Activated CD8-positive, alpha-beta memory T cell treated with anti-CD3 and anti-CD28 coated beads for 4 hours (primary cell): ENCODE measurements at places on chromosomes 1 and 21.
A peak's percentile ranks its signal among the peaks of the same experiment; 100 is the strongest.

GRCh38 chr1:156502894-156503697 lies 2.5 kb upstream of the MEF2D start:
- DNase-seq: no peak

- DNase-seq: no peak
Observed at GRCh38 chr1:207964195-207964966, 53.5 kb upstream of the CD34 start.

DNA sequence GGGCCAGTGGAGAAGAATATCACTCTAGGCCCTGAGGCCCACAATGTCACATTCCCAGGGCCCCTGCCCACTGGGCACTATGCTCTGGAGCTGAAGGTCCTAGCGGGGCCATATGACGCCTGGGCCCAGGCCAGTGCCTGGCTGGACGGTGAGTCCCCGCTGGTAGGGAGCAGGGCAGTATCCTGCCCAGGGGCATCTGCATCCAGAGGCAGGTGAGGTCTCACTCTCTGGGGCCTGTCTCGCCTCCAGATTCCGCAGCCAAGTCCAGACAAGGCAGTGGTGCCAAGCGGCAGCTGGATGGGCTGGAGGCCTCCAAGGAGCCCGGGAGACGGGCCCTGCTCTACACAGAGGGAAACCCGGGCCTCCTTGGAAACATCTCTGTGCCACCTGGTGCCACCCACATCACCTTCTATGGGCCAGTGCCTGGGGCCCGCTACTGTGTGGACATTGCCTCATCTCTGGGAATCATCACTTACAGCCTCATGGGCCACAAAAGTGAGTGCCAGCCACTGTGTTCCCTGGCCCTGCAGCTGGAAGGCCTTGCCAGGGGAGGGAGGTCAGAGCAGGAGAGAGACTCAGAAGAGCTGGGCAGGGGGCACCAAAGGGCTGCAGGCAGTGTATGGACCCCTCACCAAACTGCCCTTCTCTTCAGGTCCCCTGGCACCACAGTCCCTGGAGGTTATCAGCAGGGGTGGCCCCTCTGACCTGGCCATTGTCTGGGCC lies 11.1 kb upstream of the PTPN7 start:
- no peak for DNase-seq

DNA sequence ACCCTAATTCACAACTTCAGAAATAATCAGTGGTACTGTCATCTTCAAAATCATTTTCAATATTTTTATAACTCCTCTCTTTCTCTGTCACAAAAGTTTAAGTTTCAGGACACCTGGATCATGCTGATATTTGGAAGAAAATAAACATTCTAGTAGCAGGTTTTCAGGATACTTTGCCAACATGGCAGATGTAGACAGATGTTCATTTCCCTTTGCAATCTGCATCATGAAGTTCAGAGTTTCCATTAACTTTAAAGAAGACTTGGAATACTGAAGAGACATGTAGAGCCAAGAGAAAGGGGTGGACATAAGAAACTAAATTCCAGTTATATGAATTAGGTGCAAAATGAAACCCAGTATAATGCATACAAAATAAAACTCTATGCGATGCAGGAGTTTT lies 218.1 kb downstream of the USH2A start:
- DNase-seq: no peak

DNA sequence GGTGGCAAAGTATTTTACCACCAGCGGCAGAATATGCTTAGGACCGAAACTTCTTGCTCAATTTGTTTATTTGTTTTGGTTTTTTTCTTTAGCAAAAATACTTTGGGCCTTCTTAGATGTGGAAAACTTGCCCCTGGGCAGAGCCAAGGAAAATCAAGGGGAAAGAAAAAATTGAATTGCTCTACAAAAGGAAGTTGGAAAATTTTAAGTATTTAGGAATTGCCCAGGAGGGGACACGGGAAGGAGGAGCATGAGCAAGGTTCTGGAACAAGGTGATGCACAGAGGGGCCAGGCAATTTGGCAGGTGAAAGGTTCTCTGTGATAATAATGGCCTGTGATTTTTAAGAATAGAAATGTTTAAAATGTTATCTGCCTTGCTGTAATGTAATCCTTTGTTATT lies 28.6 kb downstream of the SGIP1 start:
- no peak for DNase-seq

GRCh38 chr1:110086961-110087360 lies 16.5 kb upstream of the ALX3 start:
- no peak for DNase-seq

GRCh38 chr21:17495680-17496079 lies 17.2 kb upstream of the CXADR start:
- no peak for DNase-seq

- DNase-seq: no peak
Observed at GRCh38 chr1:235875036-235875597, 8.4 kb upstream of the LYST start.

GRCh38 chr1:219041818-219042217 lies 131.9 kb upstream of the LYPLAL1 start:
- no peak for DNase-seq

GRCh38 chr1:99645203-99645602 lies 710 bp upstream of the PALMD start:
- DNase-seq: no peak

GRCh38 chr1:236307435-236307834 lies 25.7 kb upstream of the ERO1B start:
- no peak for DNase-seq

DNA sequence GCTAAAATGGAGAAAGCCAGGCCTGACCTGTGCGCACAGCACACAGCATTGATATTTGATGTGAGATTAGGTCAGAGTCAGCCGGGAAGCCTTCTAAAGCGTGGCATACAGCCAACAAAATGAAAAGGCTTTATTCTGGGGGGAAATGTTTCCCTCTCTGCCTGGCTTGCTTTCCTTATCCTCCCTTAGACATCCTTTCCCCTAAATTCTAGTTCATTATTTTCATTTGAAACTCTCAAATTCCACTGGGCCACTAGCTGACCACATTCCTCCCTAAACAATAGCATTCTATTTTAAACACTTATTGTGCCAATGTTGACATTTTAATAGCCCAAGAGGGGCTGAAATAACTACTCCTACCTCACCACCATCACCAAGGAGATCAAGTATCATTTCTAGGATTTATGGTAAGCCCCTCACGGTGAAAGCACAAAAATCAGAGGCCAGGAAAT lies 49.4 kb downstream of the LEPR start:
- no peak for DNase-seq

- DNase-seq: peak; percentile 1
Observed at GRCh38 chr1:62144238-62144831, 50.3 kb upstream of the L1TD1 start.

DNA sequence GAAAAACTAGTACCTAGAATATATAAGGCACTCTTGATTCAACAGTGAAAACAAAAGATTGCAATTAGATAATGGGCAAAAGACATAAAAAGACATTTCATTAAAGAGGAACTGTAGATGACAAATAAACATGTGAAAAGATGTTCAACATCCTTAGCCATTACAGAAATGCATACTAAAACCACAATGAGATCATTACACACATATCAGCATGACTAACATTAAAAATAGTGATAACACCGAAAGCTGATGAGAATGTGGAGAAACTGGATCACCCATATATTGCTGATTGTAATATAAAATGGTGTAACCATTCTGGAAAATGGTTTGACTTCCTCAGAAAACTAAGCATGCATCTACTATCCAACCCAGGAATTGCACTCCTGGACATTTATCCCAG lies 340.3 kb downstream of the SEC16B start:
- DNase-seq: no peak

- no peak for DNase-seq
Observed at GRCh38 chr1:113857776-113858175, 13.7 kb downstream of the PTPN22 start.

- no peak for DNase-seq
Observed at GRCh38 chr21:45285266-45285931, 2.3 kb downstream of the POFUT2 start.

GRCh38 chr1:19010503-19010902 lies 54.0 kb upstream of the IFFO2 start:
- no peak for DNase-seq

DNA sequence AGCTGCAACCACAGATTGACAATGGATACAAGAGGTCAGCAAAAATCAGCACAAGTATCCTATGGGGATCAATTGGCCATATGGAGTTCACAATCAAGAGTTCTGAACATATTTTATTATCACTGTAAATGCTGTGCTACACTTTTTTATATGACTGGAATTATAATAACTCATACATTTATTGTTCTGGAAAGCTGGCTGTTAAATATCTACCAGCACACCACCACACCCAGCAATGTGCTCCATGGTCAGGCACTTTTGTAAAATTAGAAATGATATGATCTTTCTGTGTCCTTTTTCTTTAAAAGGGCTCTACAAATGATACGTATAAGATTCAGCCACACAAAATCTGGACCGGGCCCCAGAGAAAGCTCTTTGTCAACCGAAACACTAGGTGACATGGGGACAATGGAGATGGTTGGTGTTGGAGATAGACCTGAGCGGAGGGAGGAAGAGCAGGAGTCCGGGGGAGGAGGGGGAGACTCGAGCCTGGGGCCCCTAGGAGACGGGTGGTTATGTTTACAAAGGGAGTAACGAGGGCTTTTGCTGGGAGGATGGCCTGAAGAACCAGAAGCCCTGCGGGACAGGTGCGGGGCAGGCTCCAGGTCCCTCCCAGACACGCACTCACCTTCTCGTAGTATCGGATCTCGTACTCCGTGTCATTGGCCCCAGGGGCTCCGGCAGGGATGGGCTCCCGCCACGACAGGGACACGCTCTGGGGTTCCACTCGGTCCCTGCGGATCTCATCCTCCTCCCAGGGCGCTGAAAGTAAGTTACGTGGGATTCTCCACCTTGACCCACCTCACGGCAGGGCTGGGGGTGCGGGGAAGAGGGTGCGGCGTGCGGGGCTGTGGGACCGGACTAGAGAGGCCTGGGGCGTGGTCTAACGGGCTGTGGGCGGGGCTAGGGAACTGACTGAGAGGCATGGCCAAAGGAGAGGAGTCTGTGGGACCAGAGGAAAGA lies 30.0 kb downstream of the EPHA10 start:
- DNase-seq: no peak

DNA sequence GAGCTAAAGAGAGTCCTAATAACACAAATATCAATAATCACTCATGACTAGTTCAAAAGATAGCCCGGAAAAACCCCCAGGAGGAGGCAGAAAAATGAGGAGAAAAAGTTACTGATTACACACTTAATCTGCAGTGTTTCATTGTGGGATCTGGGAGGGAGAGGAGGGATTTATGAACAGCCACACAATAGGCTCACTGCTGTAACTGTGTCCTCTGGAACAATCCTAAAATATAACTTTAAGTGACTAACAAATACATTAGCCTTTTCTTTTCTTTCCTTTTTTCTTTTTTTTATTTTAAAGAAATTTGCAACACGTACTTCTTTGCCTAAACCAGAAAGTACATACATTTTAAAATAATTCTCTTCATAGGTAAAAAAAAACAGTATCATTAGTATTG lies 106.3 kb upstream of the LBR start:
- no peak for DNase-seq

- DNase-seq: no peak
Observed at GRCh38 chr1:154193821-154194220, 1.9 kb upstream of the TPM3 start.

GRCh38 chr1:210841926-210842625 lies 291.9 kb downstream of the KCNH1 start:
- no peak for DNase-seq

DNA sequence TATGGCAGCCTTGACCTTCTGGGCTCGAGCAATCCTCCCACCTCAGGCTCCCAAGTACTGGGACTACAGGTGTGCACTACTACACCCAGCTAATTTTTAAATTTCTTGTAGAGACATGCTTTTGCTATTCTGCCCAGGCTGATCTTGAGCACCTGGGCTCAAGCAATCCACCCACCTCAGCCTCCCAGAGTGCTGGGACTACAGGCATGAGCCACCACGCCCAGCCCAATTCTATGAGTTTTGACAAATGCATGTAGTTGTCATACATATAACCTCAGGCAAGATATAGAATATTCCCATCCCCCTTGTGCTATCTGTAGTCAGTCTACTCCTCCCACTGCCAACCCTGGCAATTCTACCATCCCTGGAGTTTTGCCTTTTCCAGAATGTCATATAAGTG lies 38.7 kb upstream of the TTC22 start:
- DNase-seq: no peak

GRCh38 chr1:1434824-1435105 lies 725 bp upstream of the VWA1 start:
- DNase-seq: no peak

- DNase-seq: no peak
Observed at GRCh38 chr21:15406791-15407190, 323.0 kb upstream of the USP25 start.

- DNase-seq: no peak
Observed at GRCh38 chr1:41360074-41360785, 1.0 kb upstream of the FOXO6 start.

GRCh38 chr1:64653466-64653865 lies 91.4 kb upstream of the RAVER2 start:
- no peak for DNase-seq

DNA sequence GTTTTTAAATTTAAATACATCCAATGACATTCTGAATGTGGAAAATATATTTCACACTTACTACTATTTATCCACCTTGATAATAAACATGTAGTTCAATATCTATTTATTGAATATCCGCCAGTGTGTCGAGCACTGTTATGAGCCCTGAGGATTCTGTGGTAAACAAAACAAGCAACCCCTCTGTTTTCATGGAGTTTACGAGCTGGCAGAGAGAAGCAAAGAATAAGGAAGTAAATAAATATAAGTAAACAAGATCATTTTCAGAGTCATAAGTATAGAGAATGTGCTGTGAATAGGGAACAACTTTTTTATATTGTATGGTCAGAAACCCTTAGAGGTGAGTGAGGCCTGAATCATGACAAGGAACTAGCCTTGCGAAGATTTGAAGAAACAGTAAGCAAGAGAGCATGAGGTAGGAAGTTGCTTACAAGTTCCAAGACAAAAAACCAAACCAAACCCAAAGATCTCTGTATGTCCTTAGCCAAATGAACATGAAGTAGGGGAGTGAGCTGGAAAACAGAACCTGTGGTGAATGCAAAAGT lies 6.4 kb upstream of the SERBP1 start:
- no peak for DNase-seq

- DNase-seq: no peak
Observed at GRCh38 chr1:38839363-38839762, 20.2 kb downstream of the RRAGC start.

DNA sequence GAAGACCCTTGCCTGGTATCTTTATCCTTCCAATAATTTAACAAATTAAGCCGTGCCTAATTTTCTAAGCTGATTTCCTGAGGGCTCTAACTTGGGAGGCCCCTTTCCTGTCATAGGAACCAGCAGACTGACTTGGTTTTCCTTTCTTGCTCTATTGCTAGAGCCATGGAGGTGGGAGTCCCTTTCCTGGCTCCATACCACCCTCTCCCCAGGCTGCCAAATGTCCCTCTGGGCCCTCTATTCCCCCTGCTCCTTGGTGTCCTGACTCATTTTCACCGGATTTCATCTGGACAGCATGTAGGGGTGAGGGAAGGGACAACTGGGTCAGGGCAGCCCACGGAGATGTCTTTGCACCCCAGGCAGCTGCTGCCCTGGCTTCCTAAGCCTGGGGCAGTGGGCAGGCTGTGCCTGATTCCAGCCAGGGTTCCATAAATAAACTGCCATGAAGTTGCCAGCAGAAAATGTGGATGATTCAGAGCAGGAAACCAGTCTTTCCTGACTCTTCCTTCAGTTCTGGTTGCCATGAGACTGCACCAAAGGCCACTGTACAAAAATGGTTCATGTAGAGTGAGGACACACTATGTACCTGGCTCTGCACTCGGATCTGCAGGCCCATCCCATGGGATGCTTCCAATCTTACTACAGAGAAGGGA lies 38.0 kb upstream of the SERBP1 start:
- DNase-seq: no peak
